T follicular helper cell (primary cell): ENCODE measurements at places on chromosomes 7 and 10.

DNA sequence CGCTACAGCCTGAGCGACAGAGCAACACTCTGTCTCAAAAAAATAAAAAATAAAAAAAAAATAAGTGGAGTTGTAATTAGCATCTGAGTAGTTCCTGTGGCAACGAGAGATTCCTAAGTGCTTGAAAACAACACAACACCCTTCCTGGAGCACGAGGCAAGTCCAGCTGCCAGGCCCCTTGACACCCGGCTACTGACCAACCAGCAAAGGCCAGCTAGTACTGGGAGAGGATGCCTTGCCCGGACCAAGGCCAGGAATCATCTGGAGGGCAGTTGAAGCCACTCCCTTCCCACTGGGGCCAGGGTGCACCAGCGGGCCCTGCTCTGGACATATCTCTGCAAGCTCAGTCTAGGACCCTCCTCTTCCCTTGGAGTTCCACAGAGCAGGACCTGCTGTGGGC lies 536 bp downstream of the C10orf105 start:
- no peak for DNase-seq

GRCh38 chr7:12138421-12138820 lies 72.7 kb upstream of the TMEM106B start:
- no peak for DNase-seq

DNA sequence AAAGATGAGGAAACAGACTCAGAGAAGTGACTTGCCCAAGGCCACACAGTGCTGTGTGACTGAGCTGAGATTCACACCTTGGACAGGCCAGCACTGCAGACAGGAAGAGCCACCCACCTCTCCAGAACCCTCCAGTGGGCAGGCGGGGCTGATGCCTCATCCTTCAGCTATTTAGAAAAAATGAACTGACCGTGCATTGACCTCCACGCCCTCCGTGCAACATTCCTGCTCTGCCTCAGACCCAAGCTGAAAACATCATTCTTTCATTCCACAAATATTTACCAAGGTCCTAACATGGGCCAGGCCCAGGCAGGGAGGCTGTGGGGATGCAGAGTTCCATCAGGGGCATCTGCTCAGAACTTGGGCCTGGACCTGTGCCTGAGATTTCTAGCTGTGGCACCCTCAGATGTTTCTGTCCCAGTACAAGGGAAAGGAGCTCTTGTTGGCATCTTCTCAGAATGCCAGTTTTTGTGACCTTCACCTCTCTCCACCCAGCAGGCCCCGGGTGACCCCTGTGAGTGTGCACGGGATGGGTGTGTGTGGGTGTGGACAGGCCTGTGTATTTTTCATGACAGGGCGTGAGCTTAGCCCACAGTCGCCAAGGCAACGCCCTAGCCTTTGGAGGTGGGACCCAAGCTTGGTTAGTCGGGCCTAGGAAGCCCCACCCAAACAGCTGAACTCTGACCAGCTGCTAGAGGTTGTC lies 6.5 kb downstream of the VSIR start:
- no peak for DNase-seq

- no peak for DNase-seq
Measured at GRCh38 chr7:82481499-82482097, 38.0 kb upstream of the CACNA2D1 start.
